Bladder microvascular endothelial cell (primary cell): ENCODE measurements at places on chromosomes 3 and 15. TPM values are rescaled to one million over a fixed set of nuclear protein-coding genes. Genes with fewer than 3 reads are reported as not detected.

Gene ARID3B
- total RNA-seq, result 1.9 and 5.3 TPM in 2 replicates

Gene FETUB
- not detected in 2 replicates for total RNA-seq

Gene CASR
- total RNA-seq, result not detected in 2 replicates

Gene ADCY5
- total RNA-seq, result 0.06 TPM in 1 of 2 replicates, not detected in the other

Gene GOLGA8G
- total RNA-seq, result not detected in 2 replicates

Gene TRA2B
- total RNA-seq, result 188 and 217 TPM in 2 replicates

Gene NR1I2
- total RNA-seq, result under 0.01 TPM in 1 of 2 replicates, not detected in the other

Gene CAMP
- not detected in 2 replicates for total RNA-seq

Gene AADACL2
- not detected in 2 replicates for total RNA-seq

Gene TMEM44
- 62.2 and 67.8 TPM in 2 replicates for total RNA-seq

Gene TIMP4
- total RNA-seq, result 0.82 and 0.97 TPM in 2 replicates

Gene CFAP20DC
- total RNA-seq, result 0.81 and 0.82 TPM in 2 replicates
